ENCODE measurements at places on chromosomes 6 and 20.

- DNase-seq: no peak
Measured at GRCh38 chr6:169168706-169169105, 84.9 kb downstream of the THBS2 start.

DNA sequence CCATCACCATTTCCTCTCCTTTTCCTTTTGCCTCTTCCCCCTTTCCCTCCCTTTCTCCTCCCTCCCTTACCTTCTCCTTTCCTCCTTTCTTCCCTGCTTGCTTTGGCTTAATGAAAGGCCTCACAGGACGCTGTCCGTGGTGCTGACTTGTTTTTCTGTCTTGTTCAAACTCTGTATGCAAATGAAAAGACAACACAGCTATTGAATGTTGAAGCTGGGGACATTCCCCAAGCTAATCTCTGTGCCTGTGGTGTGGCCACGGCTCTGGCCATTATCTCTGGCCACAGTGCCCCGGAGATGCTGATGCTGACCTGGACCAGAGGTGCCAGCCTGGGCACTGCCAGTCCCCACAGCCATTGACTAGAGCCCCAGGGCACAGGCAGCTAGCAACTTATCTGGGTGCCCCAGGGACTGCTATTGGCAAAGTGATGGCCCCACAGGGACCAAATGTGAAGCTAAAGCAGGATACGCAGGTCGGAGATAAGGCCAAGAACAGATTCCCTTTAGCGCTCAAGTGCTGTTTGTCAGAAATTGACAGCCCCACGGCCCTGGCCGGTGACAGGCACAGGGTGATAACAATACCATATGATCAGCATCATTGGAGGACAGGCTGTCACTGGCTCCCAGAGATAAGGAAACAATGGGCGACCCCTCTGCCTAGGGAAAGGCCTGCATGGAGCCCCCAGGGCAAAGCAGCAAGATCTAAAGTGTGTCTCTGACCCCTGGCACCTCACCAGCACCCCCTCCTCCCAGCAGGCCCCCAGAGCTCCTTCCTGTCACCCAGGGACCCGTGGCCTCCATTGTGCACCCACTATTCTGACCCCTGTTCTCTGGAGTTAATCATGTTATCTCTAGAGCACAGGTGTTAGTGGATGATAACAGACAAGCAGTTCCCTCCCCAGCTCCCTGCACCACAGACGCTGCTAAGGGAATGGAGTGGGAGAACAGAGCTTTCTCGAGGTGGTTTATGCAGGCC lies 31.6 kb upstream of the SLC32A1 start:
- DNase-seq: peak; percentile 19

GRCh38 chr6:56856036-56856580 lies 98.8 kb upstream of the BEND6 start:
- no peak for DNase-seq

- DNase-seq: no peak
Measured at GRCh38 chr6:131730264-131730663, 19.4 kb upstream of the CTAGE9 start.

DNA sequence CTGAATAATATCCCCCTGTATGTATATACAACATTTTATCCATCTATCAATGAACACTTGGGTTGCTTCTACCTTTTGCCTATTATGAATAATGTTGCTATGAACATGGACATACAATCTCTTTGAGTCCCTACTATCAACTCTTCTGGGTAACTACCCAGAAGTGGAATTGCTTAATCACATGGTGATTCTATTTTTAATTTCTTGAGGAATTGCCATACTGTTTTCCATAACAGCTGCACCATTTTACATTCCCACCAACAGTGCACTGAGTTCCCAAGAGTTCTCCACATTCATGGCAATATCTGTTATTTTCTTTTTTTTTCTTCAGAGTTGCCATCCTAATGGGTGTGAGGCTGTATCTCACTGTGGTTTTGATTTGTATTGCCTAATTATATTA lies 88.3 kb downstream of the ZHX3 start:
- DNase-seq: no peak

GRCh38 chr6:124961777-124962638 lies at the start of gene RNF217:
Gene RNF217, plus strand, starts transcription at chr6:124962437. Its CDS starts 108 bp downstream, at chr6:124962545.
- DNase-seq: no peak

Measured in activated T-helper 1 cell treated with anti-CD3 and anti-CD28 coated beads, Interleukin-12 subunit alpha, Interleukin-12 subunit beta, Interleukin-2, Interleukin-4 antibody, amounts not matched to agents 30 ng/mL and 10 ng/mL and 1 ng/mL, durations not matched to agents 14 hours and 24 hours and 36 hours (primary cell).